ENCODE measurements at places on chromosomes 7 and 10. TPM values are rescaled to one million over a fixed set of nuclear protein-coding genes. Genes with fewer than 3 reads are reported as not detected.

GRCh38 chr7:152344253-152344652 lies 91.5 kb downstream of the KMT2C start:
- no peak for DNase-seq

- no peak for DNase-seq
These were observed 55.9 kb upstream of the KIAA1217 start for GRCh38 chr10:24153031-24153430.

DNA sequence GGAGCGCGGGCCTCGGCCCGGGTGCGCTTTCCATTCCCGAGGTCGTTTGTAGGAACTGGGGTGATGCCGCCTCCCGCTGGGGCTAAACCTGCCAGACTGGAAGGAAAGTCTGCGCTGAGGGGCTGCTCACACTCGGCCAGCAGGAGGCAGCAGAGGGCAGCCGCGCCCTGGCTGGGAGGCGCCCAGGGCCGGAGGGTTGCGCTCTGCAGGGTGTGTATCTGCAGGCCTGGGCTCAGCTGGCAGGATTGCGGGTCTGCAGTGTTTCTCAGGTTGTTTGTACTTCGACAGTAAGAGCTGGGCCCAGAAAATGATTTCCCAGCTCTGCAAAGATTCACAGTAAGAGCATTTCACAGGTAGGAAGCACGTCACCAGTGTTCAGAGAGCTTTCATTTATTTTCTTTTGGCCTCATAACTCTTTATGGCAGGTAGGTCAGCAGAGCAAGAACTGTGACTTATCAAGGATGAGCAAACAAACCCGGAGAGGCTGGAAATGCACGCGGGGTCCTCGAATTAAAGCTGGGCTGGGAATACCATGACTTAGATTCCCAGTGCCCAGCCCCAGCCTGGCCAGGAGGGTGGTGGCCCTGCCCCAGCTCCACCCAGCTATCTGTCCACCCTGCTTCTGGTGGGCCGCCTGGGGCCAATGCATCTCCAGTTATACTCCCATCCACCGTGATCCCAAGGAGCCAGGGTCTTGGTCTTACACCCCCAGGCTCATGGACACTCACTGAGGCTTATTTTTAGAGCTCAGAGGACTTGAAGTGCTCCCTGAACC lies 15.2 kb upstream of the PPP2R2D start:
- DNase-seq, result no peak

GRCh38 chr10:108597031-108597430 lies 1326.3 kb downstream of the XPNPEP1 start:
- DNase-seq, result no peak

The NKX1-2 gene
- 0.15 TPM for total RNA-seq

- no peak for DNase-seq
These were observed 4.7 kb downstream of the POT1 start for GRCh38 chr7:124924906-124925305.

GRCh38 chr10:18217577-18217976 lies 77.4 kb downstream of the CACNB2 start:
- DNase-seq, result no peak

GRCh38 chr7:36367561-36368077 lies 22.0 kb upstream of the ANLN start:
- DNase-seq, result no peak

DNA sequence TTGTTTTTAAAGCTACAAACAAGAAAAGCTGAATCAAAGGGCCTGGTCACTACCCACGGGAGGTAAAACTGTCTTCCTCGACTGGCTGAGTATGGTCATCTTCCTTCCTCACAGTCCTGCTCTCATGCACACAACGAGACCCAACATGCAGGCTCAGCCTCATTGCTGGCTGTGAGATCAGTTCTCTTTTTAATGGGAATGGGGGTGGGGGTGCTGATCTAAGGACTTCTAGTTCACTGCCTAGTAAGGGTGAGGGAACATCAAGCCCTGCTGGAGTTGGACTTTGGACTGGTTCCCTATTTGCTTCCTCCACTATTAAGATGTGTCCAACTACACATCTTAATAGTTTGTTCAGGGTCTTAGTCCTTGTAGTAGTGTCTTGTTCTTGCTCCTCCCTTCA lies 48.2 kb downstream of the ABCB4 start:
- no peak for DNase-seq
